NCI-H1092 treated with DMSO at 0.1 percent for 48 hours (cell line): ENCODE measurements at places on chromosomes 5 and 9.

DNA sequence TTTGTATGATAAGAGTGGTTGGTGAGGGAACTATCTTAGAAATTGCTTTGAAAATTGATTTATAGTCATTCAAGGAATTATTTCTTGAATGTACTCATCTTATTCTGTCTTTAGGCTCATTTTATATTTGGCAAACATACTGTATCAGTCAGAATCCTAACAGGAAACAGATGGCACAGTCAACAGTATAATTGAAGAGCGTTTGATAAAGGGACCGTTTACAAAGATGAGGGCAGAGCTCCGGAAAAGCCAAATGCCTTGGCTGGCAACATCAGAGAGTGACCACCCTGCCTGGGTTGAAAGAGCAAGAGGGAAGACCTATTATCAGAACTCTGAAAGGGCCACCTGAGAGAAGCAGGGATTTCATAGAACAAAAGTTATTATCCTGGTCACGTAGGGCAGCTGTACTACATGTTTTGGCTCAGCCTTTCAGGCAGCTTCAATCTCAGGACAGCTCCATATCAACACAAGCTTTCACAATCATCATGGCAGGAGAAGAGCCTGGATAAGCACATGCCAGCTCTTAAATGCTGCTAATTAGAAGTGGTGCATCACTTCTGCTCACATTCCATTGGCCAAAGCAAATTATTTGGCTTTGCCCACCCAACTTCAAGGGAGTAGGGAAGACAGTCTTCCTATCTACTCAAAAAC, 47.2 kb upstream of the ARL15 start:
- peak; percentile 69 for DNase-seq

GRCh38 chr9:82883436-82883835, 179.5 kb downstream of the RASEF start:
- DNase-seq: no peak

GRCh38 chr5:50867140-50867539, 200.7 kb downstream of the PARP8 start:
- DNase-seq: no peak

DNA sequence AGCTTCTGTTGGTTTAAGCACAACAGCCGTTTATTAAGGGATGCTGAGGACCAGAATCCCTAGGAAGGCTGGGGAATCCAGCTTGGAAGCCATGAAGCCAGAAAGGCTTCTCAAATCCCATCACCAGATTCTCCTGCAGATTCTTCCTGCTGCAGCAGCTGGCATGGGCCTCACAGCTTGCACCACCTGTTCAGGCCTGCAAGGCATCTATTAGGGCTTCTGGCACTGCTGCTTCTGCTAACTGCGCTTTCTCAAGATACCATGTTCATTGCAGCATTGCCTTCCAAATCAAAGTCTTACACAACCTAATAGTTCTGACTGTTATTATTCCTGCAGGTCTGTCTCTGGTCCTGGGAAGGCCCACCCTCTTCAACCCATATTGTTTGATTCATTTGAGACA, 51.2 kb upstream of the ZNF366 start:
- no peak for DNase-seq

GRCh38 chr9:113548221-113549041, 84.9 kb downstream of the RGS3 start:
- no peak for DNase-seq

DNA sequence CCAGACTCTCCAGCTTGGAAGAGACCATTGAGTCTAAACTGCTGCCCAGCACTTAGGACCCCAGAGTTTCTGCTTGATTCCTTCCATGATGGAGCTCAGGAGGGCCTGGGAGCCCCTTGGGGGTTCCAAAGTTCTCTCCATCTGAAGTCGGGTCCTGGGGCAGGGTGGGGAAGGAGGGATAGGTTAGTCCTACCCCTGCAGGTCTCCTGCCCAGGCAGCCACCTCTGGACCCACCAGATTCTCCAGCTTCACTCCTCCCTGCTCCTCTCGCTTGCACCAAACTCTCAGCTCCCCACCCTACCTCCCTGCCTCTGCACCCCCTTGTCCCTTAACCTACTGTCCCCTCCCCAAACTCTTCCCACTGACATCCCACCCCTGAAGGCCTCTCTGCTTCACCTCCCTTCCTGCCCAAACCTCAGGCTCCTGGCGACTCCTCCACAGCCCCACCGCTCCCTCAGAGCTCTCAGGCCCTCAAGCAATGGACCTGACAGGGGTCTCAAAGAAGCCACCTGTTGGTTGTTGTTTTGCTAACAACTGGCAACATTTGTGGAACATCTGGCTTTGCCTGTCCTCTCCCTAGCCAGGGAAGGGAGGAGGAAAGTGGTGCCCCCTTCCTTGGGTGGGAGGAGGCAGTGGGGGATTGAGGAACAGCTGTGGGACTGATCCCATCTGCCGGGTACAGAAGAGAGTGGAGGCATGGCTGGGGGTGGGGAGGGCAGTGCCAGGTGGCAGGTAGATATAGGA, 137.5 kb downstream of the RGS3 start:
- DNase-seq: no peak

DNA sequence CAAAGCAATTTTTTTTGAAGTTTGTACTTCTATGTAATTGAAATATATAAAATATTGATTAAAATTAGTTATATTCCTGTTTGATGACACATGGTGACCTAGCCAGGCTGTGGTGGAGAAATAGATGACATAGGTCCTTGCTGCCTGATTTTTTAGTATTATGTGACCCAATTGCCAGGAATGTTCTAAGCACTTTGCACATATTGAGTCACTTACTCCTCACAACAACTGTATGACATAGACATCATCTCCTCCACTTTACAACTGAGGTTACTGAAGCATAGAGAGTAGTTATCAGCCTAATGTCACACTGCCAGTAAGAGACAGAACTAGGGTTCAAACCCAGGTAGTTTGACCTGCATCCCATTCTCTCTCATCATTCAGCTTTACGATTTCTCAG, 26.2 kb upstream of the SNX18 start:
- DNase-seq: no peak

GRCh38 chr5:180173875-180174586, 35.0 kb downstream of the RASGEF1C start:
- no peak for DNase-seq

DNA sequence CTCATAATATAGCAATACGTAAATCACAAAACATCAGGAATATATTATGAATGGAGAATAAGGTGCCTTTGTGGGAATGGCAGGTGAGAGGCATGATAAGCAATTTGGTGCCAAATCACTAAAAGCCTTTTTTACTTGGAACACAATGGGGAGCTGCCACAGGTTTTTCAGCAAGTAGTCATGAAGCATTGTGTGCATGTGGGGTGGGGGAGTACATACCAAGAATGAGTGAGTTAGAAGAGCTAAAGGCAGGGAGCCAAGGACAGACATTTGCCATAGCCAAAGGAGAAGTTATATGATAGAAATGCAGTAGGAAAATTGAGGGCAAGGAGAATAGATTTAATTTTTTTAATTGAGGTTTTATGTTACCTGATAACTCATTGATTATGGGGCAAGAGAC, 445.0 kb upstream of the SMC2 start:
- no peak for DNase-seq
